ENCODE measurements at places on chromosomes 1 and 21. TPM values are rescaled to one million over a fixed set of nuclear protein-coding genes. Genes with fewer than 3 reads are reported as not detected.

DNA sequence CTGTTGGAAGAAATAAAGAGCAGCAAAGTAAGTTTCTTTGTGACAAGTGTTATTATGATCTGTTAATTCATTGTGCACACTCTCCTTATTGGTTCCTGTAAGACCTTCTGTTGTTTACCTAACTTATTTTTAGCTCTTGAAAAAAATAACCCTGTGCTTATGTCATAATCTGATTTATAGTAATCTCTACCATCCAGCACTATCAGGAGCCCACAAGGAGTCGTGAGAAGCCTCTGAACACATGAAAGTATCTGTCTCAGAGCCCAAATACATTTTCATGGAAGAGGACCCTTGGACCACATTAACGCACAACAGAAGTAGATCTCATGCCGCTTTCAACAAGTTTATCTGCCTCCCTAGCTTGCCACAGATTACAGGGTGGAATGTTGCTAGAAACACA lies 45.8 kb downstream of the CENPF start:
- DNase-seq, result no peak

GRCh38 chr1:207218512-207219362 lies 102.7 kb upstream of the CD55 start:
- DNase-seq, result no peak

DNA sequence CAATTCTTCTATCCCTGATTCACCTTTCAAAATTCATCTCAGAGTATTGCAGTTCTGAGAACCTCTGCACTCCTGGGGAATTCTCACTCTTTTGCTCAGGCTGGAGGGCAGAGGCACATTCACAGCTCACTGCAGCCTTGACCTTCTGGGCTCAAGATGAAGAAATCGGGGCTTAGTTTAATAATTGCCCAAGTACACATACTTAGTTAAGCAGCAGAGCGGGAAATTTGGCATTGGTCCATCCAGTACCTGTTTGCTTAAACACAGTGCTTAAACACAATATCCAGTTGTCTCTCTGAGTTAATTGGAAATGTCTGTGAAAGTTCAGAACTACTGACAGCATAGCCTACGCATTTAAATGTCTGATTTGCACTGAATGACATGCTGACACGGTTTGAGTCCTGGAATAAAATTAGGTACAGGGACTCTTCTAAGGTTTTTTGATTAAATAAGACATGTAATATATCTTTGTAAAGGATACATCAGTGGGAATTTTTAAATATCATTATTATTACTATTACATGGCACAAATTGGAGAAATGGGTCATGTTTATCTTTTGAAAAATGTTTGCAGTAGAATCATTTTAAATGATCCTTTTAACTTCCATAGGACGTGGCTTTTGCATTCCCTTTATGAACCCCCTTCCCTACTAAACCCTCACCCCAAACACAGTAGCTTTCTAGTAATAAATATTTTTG lies 337.4 kb downstream of the SRGAP2C start:
- no peak for DNase-seq

TMEM200B gene
- total RNA-seq, result 14.5 TPM

DNA sequence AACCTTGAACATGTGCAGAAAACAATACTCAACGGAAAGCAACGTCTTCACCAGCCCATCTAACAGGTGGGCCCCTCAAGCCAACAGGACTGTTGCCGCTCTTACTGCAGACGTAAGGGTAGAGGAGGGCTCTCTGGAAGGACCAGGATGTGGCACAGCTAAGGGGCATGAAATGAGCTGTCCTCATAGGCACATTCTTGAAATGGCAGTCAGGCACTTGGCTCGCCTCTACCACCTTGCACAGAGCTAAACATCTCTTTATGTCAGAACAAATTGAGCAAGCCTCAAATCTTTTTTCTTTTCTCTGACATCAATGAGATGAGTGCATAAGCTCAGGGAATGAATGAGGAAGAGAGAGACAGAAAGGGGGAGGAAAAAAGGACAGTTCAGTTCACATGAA lies 86.4 kb upstream of the ESRRG start:
- no peak for DNase-seq

GRCh38 chr1:27368869-27369582 lies 2.3 kb upstream of the MAP3K6 start:
- no peak for DNase-seq

GRCh38 chr1:1250786-1251284 lies 4.3 kb upstream of the C1QTNF12 start:
- DNase-seq, result no peak

BSND gene
- total RNA-seq, result not detected
